ENCODE measurements at places on chromosomes 6 and 20. TPM values are rescaled to one million over a fixed set of nuclear protein-coding genes. Genes with fewer than 3 reads are reported as not detected.

- no peak for DNase-seq
Observed at GRCh38 chr6:138529478-138529877, 30.2 kb upstream of the NHSL1 start.

COL9A3 gene
- 6.1 TPM for total RNA-seq

DNA sequence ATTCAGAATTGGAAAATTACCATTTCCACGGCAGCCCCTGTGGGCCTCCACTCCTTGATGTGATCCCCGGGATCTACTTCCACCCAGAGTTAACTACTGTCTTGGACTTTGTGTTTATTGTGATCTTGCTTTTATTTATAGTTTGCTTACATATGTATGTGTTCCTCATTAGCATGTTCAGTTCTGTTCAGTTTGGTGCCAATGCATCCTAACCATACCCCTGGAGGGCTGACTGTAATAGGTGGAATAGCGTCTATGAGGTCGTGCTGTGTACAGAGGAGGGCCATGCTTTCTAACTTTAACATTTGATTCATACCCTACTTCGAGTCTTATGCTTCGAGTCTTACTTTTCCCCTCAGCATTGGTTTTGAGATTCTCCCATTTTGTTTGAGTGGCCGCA is 104.3 kb upstream of the SLC24A3 start:
- no peak for DNase-seq

DNA sequence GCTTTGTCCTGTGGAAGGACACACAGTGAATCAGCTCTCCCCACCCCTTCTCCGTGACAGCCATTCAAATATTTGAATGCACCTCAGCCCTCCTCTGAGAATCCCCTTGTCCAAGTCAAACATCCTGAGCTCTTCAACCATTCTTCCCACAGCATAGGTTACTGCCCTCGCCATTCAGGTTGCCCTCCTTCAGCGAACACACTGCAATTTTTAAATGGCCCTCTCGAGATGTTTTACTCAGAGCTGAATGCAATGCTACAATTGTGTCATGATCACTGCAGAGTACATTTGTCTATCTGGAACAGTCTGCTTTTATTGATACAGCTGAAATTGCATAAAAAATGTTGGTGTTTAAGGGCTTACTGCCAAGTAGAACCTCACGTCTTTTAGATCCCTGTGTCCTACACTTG is 48.9 kb downstream of the SLC2A12 start:
- DNase-seq = no peak

DNA sequence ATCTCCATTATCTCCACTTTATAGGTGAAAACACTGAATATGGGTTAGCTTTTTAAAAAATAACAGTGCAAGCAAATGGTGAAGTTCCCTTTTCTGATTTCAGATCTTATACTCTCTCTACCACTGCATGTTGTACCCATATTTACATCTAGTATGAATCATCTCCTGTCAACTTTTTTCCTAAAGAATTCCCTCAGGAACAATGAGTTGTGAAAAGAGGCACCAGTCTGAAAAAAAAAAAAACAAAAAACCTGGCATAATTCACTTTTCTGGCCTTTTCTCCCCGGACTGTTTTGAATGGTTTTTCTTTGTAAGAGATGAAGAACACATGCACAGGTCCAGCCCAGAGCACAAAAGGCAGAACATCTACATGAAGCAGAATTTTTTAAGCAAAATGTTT is 596.0 kb downstream of the COL12A1 start:
- no peak for DNase-seq

SIRPG gene
- total RNA-seq = not detected

HLA-DQA2 gene
- not detected for total RNA-seq

DNA sequence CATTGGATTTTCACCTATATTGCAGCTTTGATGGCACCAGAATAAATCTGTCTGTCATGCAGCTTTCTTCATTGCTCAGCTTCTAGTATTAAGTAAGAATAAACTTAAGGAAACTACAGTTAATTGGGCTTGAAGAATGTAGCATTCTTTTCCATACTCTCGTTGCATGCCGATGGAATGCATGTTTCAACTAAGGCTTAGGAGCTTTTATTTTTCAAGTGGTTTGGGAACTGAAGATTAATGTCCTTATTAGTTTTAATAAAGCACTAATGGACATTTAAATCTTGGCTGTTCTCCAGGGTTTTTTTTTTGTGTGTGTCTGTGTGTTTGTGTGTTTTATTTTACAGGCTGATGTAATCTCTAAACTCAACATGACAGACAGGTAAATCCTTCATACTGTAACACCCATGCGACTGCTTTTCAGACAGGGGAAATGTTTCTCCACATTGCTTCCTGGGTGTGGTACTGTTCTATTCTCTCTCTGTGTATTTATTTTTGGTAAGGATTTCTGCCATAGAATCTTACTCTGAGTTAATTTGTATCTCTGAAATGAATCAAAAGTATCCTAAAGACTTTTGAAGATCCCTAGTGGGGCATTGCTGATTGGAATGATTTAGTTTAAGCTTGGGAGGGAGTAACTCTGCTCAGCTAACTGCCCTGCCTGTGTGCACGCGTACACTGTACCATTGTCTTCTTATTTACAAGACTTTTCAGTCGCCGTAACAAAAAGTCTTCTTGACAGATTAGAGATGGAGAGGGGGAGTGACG is 38.0 kb downstream of the SLC9A8 start:
- no peak for DNase-seq

DNA sequence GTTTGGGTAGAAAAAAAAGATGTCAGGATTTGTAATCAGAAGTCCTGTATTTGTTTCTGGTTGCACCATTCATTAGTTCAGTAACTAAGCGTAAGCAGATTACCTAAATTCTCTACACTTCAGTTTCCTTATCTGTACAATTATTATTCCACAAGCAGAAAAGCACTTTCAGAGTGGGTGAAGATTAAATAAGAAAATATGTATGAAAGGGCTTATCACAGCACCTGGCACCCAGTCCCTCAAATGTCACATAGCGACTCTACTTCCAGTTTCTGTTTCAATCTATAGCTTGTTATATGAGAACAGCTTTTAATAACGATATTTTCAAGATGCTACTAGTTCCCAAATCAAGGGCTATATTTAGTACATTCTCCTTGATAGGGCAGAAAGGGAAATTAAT is 31.4 kb downstream of the RGS17 start:
- DNase-seq = no peak

DNA sequence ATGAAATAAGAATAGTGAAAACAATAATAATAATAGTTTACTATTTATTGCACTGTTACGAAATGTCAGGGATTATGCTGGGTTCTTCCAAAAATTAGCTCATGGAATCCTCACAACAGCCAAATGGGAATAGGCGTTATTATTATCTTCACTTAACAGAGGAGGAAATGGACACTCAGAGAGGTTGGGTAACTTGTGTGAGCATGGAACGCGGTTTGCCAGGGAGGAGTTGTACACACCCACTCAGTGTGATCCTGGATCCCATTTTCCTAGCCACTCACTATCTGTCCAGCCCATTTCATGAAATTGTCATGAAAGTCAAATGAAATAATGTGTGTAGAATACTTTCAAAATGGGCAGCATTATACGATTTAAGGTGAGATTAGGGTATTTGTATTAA is 4.6 kb downstream of the NELFCD start:
- no peak for DNase-seq

FAM83B gene
- total RNA-seq = not detected

AIF1 gene
- total RNA-seq = not detected

GRCh38 chr6:167350731-167351655 is 26.1 kb downstream of the TTLL2 start:
- peak; percentile 70 for DNase-seq

THBD gene
- 5.1 TPM for total RNA-seq

C6orf52 gene
- total RNA-seq = 2.7 TPM

PHACTR3 gene
- total RNA-seq = 0.06 TPM

DNA sequence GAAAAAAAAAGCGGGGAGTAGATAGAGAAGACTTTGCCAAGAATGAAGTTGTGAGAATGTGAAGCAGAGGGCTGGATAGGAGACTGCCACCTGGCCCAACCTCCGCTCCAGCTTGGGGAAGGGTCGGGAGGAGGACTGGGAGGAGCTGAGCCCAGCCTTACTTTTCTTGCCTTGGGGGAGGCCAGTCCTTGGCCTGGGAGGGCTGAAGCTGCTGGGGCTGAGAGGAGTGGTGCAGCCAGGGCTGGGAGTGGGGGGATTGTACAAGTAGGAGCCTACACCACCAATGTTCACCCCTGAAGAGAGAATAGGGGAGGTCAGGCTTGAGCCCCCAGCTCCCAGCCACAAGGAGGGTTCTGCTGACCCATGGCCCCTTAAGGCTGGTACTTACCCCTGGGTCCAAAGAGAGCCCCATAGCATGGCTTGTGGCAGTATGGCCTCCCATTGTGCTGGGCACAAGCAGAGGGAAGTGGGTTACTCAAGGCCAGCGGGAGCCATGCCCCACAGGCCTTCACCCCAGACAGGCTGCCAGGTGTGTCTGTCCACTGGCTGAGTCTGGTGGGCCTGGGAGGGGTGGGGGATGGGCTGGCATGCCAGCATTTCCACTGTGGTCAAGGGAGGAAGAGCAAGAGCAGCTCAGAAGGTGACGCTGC is 1.1 kb downstream of the CRIP3 start:
- no peak for DNase-seq

BFSP1 gene
- total RNA-seq = 4.2 TPM

- DNase-seq = no peak
Observed at GRCh38 chr20:63098195-63098810, 91.5 kb upstream of the BHLHE23 start.

RPS6KA2 gene
- total RNA-seq = 6.7 TPM

DACT2 gene
- total RNA-seq = not detected

GRCh38 chr6:15528870-15529269 is 134.0 kb downstream of the DTNBP1 start:
- DNase-seq = no peak

DNA sequence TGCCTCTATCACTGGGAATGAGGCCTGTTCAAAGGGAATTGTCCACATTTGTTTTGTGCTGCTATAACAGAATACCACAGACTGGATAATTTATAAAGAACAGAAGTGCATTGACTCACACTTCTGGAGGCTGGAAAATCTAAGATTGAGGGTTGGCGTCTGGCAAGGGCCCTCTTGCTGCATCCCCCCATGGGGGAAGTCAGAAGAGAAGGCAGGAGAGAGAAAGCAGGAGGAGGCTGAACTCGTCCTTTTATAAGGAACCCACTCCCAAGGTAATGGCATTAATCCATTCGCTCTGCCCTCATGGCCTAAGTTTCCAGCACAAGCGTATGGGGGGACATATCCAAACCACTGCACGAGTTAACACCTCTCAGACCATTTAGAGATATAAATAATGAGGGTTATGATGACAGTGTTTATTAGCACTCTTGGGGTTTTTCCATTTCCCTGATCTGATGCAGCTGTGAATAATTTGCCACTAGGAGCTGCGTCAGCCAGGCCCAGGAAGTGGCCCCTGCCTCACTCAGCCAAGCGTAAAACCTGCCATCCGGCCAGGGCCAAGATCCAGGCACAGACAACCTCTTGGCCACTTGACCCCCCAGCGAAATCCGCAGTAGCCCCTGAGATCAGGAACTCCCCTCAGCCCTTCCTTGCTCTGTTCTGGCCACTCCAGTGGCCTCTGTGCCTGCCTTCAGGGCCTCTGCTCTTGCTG is 14.2 kb upstream of the SLCO4A1 start:
- peak; percentile 80 for DNase-seq

DNA sequence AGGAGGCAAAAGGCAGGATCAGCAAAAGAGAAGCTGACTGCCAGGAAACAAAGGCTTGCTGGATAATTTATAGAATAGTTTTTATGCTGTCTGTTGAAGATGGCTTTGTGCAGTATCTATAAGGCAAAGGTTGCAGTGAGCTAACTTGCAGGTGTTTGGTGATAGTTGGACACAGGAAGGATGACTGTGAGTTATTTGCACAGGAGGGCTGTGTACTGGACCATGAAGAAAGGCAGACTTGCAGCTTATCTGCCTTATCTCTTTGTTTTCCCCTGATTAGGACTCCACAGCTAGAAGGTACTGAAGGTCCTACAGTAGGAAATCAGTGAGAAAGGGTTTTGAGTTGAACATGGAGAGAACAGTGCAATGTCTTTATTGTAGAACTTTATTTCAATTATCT is 2.1 kb downstream of the BTN1A1 start:
- DNase-seq = no peak

DNA sequence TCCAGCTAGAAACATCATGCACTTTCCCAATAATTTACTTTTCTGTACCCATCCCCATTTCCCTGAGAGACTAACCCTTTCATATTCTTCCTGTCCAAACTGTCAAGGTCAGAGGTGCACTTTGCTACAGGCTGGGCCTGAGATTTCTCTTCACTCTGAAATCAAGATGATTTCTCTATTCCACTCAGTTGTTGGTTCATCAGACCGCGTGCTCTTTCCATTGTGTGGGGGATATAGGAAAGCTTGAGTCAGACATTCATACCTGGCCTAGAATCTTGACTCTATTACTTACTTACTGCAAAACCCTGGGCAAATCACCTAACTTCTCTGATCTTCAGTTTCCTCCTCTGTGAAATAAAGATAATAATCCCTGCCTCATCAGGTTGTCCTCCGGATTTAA is 4.7 kb upstream of the ZDHHC14 start:
- no peak for DNase-seq

SNPH gene
- total RNA-seq = 3.0 TPM

DEFB132 gene
- total RNA-seq = not detected

DNA sequence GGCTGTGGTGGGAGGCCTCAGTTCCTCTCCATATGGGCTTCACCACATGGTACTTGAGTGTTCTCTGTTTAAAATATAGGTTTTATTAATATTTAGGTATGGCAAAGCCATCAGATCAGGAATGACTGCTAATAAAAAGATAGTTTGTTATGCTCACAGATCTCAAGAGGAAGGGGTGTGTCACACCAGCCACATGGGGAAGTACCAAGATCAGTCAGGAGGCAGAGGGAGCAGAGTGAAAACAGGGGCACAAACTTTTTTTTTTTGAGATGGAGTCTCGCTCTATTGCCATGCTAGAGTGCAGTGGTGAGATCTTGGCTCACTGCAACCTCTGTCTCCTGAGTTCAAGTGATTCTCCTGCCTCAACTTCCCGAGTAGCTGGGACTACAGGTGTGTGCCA is 92.1 kb upstream of the GCM1 start:
- DNase-seq = no peak

- no peak for DNase-seq
Observed at GRCh38 chr6:108846101-108846500, 2.1 kb upstream of the ARMC2 start.

DNA sequence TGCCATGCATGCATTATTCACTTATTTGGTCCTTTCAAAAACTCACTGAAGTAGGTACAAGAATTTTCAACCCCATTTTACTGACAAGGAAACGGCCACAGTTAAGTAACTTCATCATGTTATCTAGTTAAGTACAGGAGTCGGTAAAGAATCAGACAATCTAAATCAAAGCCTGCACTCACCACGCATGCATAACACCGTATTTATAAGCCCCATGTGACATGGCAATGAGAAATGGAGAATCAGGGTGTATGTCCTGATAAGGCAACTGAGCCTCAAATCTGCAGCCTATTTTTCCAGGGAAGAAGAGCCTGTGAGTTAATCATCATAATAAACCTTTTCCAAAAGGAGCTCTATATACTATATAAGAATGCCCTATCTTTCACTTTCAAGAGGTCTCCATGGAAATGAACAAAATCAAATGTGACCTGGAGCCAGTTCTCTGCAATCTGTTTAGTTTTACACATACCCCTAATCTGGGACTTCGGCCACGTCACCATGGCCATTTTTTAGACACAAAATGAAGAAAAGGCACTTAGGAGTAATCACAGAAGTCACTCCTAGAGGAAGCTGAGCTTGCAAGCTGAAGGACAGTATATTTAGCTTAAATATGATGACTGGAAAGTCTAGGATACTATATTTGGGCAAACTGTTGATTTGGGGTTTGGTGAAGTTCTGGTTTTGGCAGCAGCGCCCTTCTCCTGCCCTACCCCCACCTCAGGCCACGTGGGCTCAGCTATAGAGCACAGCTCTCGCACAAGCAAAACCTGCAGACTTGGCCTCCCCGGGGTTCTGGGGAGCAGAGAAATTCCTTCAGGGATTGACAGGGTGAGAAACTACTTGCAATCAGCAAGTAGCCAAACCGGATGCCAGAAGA is 19.2 kb downstream of the TRAM2 start:
- no peak for DNase-seq

RHAG gene
- total RNA-seq = not detected
